ENCODE measurements at places on chromosomes 5 and 9.

- no peak for DNase-seq
These were observed 50.5 kb upstream of the RFX3 start for GRCh38 chr9:3576328-3576727.

GRCh38 chr9:36194326-36195000, 3.7 kb downstream of the CLTA start:
- no peak for DNase-seq

- DNase-seq, result no peak
These were observed 99.3 kb upstream of the WWC1 start for GRCh38 chr5:168192120-168192519.

- DNase-seq, result no peak
These were observed 54.5 kb downstream of the GALNT12 start for GRCh38 chr9:98861781-98862504.

DNA sequence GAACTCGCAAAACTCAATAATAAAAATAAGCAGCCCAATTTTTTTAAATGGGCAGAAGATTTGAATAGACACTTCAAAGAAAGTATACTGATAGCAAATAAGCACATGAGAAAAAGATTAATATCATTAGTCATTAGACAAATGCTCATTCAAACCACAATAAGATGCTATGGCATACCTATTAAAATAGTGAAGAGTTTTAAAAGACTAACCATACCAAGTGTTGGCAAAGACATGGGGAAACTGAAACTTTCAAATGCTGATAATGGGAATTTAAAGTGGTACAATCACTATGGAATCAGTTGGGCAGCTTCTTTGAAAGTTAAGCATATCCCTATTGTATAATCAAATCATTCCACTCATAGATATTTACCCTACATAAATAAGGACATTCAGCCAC, 26.6 kb upstream of the ORM1 start:
- DNase-seq, result no peak

Measured in substantia nigra (tissue), 51 donors.